ENCODE measurements at places on chromosomes 7 and 10.

GRCh38 chr10:93420091-93420490 lies 62.0 kb downstream of the MYOF start:
- DNase-seq, result no peak

DNA sequence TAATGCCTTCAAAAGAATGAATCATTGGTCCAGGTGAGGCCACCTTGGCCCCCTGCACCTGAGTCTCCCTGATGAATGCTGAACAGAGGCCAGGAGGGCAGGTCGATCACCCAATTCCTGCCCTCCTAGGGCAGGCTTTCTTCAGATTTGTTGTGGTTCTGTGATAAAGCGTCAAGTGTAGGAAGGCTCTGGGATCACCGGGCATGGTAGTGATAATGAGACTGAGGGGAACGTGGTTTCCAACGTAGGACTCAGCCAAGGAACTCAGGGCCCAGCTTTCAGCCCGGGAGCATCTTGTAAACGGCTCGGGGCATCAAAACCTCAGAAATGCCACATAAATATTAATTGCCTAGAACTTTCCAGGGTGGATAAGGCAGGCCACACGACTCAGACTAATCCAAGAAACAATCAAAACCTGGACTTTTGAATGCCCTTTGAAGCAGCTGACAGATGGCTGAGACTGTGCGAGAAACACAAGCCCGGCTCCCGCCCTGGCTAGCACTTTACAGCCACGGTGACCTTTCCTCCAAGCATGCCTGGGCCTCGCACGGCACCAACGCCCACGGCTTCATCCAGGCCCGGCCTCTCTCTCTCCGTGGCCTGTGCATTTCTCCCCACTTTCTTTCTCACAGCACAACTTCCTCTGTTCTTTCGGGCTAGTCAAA lies 239.3 kb upstream of the GRB10 start:
- no peak for DNase-seq

- no peak for DNase-seq
Measured at GRCh38 chr7:80542398-80542797, 30.5 kb upstream of the GNAT3 start.

GRCh38 chr10:123649676-123650075 lies 16.5 kb upstream of the GPR26 start:
- no peak for DNase-seq

- DNase-seq, result no peak
Measured at GRCh38 chr7:89200758-89201157, 405.2 kb upstream of the TEX47 start.

DNA sequence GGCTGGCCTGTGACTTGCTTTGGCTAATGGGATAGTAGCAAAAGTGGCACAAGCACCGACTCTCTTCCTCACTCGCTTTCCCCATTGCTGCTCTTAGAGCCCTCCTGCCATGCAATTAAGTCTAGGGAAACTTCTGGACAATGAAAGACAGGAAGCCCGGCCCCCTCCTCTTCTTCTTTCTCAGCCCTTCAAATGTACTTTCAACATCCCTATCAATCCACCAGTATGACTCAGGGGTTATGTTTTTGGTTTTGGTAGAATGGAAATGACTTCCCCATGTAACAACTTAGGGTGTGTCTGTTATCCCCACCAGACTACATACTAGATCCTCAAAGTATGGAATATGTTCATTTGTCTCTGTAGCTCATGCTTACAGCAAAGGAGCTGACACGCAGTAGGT lies 139.0 kb upstream of the GDF10 start:
- DNase-seq, result no peak

- DNase-seq, result no peak
Measured at GRCh38 chr7:13217768-13218167, 530.3 kb downstream of the ARL4A start.

- no peak for DNase-seq
Measured at GRCh38 chr10:73922007-73922863, 11.3 kb downstream of the PLAU start.

DNA sequence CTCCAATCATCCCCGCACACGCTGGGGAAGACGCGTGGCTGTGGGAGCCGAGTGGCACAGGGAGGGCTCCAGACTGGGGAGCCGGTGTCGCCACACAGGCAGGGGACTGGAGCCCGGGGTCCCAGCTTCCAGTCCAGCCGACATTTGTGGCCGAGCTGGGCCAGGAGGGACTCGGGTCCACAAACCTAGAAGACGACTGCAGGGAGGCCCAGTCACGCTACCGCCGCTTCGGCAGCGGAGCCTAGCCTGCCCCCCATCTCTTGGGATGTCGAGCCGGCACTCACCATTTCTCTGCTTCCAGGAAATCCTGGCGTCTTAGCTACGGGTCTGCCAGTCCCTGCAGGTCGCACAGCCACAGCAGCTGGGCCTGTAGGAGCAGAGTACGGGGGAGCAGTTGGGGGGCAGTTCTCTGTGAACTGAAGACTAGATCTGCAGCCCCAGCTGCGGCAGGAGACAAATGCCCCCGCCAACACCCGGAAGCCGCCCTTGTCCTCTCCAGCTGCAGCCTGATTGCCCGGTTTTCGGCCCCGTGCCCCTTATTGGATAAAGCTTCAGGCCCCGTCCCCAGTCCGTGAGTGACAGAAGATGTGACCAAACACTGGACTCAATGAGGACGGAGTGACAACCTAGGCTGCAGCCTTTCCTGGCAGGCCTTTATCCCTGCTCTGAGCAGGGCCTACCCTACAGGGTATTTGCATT lies 270.7 kb downstream of the ZNF33B start:
- DNase-seq, result no peak

DNA sequence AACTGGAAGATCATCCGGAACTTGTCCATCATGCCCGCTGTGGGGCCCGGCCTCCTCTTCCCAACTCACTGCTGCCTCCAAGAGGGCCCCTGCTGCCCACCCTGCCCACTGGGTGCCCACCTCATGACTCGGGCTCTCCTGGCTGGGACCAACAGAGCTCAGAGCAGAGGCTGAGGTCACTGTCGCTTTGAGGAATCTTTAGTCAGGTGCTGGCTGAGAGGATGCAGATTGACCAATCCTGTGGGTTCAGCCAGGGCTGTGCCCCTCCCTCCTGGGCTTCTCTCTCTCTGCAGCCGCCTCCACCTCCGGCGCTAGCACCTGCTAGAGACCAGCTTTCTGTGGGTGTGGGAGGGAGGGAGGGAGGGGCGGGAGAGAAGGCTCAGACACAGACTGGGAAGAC lies at the start of gene CALHM1:
CALHM1 (minus strand) TSS at position 181 of the 400 bp plus-strand sequence; CDS start at position 32, 149 bp downstream.
- DNase-seq, result no peak
